ENCODE measurements at places on chromosomes 1 and 21.

- DNase-seq = no peak
Observed at GRCh38 chr1:115718011-115718754, 50.3 kb downstream of the CASQ2 start.

DNA sequence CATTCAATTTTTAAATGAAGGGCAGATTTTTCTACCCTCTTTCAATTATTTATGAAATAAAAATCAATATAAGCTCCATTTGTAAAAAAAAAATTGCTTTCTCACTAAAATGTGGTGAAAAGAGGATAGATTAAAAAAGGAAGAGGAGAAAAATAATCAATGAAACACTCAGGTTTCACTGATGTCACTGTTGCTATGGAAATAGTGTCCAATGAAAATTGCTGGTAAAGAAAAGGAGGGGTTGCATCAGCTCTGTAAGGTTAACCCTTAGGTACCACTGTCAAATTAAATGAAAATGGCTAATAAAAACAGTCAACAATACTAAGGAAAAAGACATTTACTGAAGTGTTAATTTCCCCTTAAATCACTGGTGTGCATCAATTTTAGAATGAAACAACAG, 91.6 kb upstream of the TTC39A start:
- DNase-seq = no peak

DNA sequence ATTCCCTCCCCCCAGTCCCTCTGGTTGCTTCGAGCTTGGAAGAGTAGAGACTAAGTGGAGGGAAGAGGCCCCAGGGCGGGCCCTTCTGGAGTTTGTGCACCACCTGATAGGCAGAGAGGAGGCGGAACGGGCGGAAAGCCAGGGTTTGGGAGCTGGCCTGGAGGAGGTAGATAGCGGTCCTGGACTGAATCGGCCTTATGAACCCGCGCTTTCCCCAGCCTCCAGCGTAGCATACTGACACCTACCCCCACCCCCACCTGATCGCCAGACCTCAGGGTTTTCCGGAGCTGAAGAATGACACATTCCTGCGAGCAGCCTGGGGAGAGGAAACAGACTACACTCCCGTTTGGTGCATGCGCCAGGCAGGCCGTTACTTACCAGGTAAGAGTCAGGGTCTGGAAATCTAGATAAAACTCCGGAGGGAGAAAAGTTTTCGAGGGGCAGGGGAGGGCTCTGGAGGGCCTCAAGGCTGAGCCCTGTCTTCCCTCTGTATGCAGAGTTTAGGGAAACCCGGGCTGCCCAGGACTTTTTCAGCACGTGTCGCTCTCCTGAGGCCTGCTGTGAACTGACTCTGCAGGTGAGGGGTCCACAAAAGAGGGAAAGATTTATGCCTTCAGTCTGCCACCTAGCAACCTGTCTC, 705 bp downstream of the UROD start:
- DNase-seq = no peak

DNA sequence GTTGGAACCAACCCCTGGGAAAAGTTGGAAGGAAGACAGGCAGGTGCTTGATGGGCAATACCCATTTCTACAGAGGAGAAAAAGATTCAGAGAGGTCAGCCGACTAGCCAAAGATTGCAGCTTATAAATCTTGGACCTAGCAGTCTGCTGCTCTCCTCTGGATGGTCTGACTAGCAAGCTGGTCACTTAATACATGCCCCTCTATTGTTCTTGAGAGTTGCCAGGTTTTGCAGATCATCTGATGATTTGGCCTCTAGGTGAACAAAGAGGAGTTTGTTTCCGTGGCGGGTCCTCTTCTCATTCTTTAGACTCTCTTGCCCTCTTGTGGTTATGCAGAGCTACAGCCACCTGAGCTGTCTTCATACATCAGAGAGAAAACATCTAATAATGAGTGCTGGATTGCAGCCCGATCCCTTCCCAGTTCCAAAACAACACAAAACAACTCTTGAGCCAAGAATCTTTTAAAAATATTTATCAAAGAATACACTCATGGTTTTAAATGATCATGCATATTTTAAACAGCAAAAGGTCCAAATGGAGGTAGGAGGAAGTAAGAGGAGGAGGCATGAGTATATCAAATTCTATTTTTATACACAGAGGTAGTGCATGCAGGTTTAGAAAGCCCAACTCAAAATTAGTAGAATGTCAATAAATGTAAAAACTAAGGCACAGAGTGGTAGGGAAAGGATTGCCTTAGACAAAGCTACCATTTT, 115.7 kb downstream of the SLC30A10 start:
- no peak for DNase-seq

- DNase-seq = no peak
Observed at GRCh38 chr1:61482170-61482734, 242.7 kb downstream of the TM2D1 start.

- DNase-seq = no peak
Observed at GRCh38 chr1:66729119-66729518, 23.1 kb upstream of the DYNLT5 start.

GRCh38 chr1:46128344-46128743, 4.1 kb downstream of the PIK3R3 start:
- DNase-seq = no peak

GRCh38 chr1:160438317-160438918, 38.1 kb downstream of the VANGL2 start:
- DNase-seq = no peak

- DNase-seq = no peak
Observed at GRCh38 chr1:20187103-20187812, 940 bp upstream of the PLA2G2C start.

GRCh38 chr1:75472089-75472970, 138.6 kb downstream of the SLC44A5 start:
- DNase-seq = no peak

DNA sequence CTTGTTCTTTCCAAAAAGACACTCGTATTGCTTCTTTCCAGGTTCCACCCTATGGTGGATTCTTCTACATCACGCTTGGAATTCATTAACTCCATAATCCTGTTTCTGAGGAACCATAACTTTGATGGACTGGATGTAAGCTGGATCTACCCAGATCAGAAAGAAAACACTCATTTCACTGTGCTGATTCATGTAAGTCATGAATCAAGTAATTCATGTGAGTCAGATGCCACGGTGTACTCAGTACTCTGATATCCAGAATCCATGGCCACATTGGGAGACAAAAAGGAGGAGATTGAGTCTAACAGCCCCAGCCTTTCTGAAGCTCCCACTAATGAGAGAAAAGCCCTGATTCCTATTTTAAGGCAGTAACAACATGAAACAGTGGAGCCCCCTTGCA, 7.4 kb downstream of the CHI3L2 start:
- no peak for DNase-seq

DNA sequence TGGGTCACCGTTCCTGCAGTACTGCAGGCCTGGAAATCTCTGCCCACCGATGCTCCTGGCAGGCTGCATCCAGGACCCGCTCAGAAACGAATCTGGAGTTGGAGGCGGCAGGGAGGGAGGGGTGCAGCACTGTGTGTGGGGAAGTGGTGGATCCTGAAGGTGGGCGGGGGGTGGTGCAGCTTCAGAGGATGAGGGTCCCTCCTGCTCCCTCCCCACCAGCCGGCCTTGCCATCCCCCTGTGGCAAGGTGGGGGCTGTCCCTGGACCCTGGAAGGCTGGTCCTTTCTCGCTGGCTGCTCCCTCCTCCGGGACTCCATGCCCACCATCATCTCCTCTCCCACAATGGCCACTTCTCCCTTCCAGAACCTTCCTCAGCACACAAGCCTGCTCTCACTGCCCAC, 60.4 kb downstream of the B3GALT5 start:
- no peak for DNase-seq

DNA sequence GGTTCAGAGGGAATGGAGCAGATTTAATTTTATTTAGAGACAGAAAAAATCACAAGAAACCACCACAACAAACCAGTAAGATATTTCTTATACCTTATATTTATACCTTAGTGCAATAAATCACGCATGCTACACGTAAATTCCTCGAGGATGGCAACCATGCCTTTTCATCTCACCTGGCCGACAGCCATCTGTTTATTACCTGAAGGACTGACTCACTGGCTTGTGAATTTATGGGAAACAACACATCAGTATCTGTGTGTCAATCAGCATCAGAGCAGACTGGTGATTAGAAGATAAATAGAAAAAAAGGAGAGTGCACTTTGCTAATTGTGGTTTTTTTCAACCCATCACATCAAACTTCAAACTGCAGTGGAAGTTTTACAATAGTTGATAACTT, 58.4 kb downstream of the S1PR1 start:
- no peak for DNase-seq

Data from esophagus squamous epithelium (tissue), 5 donors.